HCEC 1CT (cell line): ENCODE measurements at places on chromosomes 5 and 9.
A peak's percentile ranks its signal among the peaks of the same experiment; 100 is the strongest.

DNA sequence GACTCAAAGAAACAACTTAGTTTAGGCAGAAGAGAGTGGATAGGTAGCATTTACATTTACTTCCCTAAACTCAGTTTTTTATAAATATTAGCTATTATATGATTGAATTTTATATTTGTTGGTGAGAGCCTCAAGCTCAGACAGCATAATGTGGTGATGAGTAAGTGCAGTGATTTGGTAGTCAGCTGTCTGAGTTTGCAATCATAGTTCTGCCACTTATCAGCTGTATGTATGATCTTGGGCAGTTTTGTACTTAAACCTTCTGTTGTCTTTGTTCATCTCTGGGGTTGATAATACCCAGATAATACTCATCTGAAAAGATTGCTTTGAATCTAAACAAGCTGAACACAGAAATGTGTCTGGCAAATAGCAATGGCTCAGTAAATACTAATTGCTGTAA lies 108.8 kb downstream of the ANXA1 start:
- DNase-seq, result no peak

DNA sequence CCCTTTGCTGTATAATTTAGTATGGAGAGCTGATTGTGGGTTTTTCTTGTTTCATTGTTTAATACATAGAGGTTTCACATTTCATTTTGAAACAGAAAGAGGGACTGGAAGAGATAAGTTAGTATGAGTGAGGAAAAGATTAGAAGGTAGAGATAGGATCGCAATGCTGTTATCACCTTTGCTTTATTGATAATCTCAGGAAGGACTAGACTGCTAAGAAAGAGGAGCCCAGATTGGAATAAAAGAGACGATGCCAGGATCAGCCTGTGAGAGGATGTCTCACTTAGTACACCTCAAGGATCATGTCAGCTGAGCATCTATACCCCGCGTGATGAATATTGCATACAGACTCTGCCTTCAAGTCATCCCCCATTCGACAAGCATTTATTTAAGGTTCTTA lies 178.0 kb upstream of the DMAC1 start:
- DNase-seq, result no peak

- DNase-seq, result no peak
These were observed 72.7 kb downstream of the LURAP1L start for GRCh38 chr9:12847561-12847960.

GRCh38 chr5:107389130-107389774 lies 281.5 kb downstream of the EFNA5 start:
- peak; percentile 82 for DNase-seq

DNA sequence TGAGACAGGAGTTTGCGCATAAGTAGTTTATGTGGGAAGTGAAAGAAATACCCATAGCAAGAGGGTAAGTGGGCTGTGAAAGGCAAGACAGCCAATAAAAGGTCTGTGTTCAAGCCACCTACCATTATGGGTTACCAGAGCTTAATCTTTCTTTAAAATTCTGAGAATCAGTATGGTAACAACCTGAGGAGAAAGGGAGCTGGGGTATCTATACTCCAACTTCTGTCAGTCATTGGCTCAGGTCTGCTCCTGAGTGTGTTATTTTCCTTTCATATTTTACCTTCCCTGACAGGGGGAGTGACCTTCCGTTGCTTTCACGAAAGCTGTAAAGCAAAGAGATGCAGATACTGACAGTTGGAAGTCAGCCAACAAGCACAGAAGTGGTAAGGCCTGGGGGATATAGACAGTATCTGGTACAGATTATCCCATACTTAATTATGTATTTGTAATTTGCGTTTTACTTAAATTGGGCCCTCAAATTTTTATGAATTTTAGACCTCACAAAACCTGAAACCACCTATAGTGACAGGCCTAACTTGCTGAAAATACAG lies 233.4 kb downstream of the RAB3C start:
- no peak for DNase-seq

GRCh38 chr5:177596775-177597238 lies 3.1 kb upstream of the B4GALT7 start:
- DNase-seq, result no peak

- peak; percentile 53 for DNase-seq
These were observed 822 bp downstream of the DENND4C start for GRCh38 chr9:19231126-19231903.

- no peak for DNase-seq
These were observed 327.7 kb downstream of the CDK5RAP2 start for GRCh38 chr9:120252248-120252647.

GRCh38 chr9:7601739-7602138 lies 197.8 kb downstream of the DMAC1 start:
- no peak for DNase-seq

GRCh38 chr5:132853323-132853722 lies 12.9 kb downstream of the GDF9 start:
- DNase-seq, result no peak

DNA sequence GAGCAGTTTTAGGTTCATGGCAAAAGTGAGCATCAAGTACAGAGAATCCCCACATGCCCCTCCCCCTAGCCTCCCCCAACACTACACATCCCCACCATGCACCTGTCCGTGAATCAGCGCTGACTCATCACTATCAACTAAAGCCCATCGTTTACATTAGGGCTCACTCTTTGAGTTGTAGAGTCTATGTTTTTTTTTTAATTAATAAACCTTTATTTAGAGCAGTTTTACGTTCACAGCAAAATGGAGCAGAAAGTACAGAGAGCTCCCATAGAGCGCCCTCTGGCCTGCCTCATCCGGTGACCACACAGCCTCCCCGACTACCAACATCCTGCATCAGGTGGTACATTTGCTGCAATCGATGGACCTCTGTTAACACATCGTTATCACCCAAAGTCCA lies 47.9 kb upstream of the UNC5A start:
- peak; percentile 8 for DNase-seq

DNA sequence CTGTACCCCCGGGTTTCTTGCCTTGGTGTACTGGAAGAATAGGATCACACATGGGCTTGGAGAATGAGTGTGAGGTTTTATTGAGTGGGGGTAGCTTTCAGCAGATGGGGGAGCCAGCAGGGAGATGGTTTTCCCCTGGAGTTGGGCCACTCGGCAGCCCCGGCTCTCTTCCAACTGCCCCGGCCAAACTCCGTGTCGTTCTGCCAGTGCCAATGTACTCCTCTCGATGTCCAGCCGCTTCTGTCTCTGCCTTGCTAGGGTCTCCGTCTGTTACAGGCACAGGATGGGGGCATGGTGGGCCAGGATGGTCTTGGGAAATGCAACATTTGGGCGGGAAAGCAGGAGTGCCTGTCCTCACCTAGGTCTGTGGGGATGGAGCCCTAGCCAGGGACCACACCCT lies 7.6 kb upstream of the PLPP6 start:
- DNase-seq, result no peak

GRCh38 chr9:117873664-117874063 lies 169.5 kb downstream of the TLR4 start:
- no peak for DNase-seq

GRCh38 chr5:176180781-176181180 lies 57.4 kb upstream of the SIMC1 start:
- DNase-seq, result no peak

DNA sequence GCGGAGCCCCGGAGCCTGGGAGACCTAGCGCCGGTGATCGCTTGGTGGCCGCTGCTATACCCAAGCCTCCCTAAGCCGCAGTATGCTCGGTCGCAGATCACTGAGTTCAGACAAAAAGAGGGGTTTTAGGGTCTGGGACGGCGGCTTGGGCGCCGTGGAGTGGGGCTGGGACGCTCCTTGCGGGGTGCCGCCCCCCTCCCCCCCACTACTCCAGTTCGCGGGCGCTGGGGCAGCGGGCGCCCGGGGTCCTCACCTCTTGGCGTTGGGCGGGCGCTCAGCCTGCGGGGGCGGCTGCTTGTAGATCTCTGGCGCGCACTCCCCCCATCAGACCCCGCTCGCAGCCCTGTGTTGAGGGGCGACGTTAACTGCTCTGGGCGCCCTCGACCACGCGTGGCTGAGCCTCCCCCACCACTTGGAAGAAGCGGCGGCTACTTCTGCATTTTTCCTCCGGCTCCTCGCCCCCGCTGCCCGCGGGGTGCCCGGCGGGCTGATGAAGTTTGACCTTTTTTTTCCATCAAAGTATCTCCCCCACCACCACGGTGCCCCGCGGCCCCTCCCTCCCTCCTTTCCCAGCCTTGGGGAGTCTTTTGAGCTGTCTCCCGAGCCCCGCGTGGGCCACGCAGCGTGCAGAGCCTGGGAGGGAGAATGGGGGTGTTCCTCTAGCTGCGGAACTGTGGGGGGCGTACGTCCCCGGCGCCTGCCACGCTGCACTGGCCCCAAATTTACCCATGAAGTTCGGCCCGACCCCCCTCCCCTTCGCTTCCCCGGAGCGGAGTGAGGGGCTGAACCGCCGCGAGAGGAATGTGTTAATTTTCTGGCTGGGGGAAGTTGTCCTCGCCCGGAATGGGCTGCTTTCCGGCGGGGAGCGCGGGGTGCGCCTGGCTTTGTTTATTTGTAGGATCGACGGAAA lies 1.2 kb downstream of the CXXC5 start:
- DNase-seq, result no peak

DNA sequence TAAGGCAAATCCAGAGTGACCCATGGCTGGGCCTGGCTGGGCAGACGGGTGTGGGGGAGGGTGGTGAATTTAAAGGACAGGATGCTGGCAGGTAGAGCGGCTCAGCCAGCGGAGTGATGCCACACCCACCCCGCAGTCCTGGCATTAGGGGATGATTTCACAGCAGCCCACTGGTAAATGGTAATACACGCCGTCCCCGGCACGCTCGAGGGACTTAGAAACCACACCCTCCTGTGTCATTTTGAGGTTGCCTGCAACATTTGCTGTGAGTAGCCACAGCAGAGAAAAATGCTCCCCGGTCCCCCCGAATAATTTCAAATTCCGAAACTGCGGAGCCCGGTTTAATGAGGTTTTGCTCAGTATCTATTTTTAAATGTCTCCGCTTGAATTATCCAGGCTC lies 71.3 kb upstream of the FCN2 start:
- no peak for DNase-seq

DNA sequence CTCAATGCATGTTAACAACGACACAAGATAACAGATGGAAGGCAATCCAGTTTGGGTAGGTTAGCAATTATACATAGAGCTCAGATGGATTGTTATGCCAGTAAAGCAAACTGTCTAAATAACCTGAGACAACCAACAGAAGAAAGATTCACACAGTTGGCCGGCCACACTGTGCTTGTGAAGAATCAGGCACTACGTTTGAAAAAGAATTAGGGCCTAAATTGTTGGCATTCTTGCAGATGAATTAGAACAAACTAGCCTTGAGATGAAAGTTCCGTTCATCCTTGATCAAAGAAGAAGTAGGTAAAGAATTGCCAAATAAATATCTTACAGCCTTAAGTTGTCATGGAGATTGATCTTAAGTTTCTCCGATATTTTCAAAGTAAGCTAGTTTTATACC lies 210.6 kb downstream of the CDH18 start:
- no peak for DNase-seq
